ENCODE measurements at places on chromosomes 11 and 22. TPM values are rescaled to one million over a fixed set of nuclear protein-coding genes. Genes with fewer than 3 reads are reported as not detected.

DNA sequence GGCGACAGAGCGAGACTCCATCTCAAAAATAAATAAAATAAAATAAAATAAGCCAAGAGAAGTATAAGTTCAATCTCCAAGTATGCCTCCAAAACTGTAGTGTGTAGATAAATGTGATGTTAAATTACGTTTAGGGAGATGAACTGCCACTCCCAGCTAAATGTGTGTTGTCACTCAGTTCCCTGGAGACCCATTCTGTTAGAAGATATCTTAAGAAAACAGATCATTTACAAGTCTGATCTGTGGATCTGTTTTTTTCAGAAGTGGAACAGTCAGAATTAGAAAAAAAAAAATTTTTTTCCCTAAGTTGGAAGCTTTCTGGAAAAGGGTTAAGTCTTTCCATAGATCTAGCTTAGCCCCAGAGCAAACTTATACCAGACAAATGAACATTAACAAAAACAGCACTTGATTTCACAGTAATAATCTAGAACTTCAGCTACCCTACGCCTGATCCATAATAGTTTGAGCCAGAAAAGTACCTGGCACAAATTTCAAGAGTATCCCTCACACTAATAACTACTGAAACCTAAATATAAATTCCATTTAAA lies 18.2 kb downstream of the CELF1 start:
- peak; percentile 68 for DNase-seq

DNA sequence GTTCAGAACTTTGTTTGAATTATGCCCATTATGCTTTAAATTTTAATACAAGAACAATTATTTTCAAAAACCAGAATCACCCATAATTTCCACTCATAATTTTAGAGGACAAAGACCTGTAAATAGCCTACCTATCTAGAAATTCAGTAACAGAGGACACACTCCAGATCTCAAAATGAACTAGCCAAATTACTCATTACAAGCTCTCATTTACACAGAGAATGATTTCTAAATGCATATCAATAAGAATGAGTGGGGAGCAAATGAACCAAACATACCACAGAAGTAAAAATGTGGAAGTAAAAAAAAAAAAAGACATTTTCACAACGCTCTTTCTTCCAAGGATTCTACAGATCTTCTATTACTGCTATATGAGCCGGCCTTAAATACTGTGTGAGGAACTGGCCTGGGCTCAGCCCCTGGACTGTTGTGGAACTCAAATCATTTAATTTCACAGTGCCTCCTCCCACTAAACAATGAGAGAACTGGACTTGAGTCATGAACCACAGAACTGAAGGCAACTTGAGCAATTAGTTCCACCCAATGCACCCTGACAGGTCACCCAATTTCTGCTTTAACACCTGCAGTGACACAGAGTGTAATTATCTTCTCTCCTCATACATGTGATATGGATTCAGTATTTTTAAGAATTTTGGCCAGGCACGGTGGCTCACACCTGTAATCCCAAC lies 8.0 kb downstream of the MRTFA start:
- DNase-seq: no peak

DNA sequence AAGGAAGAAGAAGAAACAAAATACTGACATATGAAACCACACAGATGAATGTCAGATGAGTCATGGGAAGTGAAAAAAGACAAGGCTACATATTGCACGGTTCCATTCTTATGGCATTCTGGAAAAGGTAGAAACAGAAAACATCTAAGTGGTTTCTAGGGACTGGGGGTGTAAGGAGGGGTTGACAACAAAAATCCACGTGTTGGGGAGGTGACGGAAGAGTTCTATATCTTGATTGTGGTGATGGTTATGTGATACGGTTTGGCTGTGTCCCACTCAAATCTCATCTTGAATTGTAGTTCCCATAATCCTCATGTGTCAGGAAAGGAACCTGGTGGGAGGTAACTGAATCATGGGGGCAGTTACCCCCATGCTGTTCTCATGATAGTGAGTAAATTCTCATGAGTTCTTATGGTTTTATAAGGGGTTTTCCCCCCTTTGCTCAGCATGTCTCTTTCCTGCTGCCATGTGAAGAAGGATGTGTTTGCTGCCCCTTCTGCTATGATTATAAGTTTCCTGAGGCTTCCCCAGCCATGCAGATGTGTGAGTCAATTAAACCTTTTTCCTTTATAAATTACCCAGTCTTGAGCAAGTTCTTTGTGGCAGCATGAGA lies 6.4 kb upstream of the ARFGAP3 start:
- peak; percentile 87 for DNase-seq

DNA sequence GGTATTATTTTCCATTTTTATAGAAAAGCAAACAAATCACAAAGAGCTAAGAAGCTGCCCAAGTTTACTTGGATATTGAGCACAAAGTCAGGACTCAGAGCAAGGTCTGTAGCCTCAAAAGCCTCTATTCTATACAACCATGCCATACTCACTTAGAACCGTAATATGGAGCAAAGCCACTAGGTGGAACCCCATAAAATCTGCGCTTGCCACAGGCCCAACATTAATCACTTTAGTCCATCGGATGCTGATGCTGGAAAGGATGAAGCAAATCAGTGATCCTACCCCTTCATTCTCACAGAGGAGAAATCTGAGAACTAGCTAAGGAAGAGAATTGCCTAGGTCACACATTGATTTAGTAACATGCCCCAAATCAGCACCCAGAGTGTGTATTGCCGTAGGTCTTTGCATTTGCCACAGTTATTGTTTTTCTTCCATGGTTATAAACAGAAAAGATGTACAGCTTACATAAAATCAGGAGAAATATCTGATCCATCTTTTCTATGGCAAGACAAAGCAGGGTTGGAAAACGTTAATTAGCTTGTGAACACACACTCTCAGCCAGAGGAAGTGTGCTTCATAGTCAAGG lies 56.7 kb upstream of the RAB38 start:
- DNase-seq: peak; percentile 66

- no peak for DNase-seq
Observed at GRCh38 chr22:26302726-26303125, 126.3 kb upstream of the ASPHD2 start.

DNA sequence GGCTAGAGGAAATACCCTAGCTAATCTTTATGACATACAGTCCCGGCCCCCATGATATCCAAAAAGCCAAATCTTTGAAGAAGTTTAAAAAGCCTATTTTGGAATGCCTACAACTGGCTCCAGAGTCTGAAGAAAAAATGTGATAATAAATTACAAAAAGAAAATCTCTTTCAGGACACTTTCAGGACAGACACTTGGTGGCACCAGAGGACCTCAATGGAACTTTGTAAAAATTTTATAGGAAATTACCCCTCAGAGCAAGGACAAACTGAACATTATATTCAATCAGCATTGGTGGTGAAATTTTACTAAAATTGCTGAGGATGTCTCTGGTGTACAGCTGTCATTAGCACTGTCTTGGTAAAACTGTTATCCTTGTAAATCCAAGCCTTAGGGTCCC lies 81.0 kb downstream of the CCDC73 start:
- peak; percentile 52 for DNase-seq

DNA sequence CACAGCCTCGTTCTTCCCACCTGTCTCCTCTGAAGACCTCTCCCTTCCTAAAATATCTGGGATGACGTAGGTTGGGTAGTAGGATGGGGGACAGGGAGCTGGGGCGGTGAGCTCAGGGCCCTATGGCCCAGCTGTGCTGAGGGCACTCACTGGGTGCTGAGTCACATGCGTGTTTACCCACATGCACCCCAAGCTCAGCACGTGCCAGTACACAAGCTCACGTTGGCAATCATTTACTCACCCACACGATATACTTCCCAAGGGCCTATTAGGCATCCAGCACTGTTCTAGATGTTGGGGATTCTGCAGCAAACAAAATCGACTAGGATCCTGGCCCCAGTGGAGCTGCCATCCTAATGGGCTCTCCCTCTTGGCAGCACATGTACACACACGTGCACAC lies 28.7 kb downstream of the ARAP1 start:
- no peak for DNase-seq

DNA sequence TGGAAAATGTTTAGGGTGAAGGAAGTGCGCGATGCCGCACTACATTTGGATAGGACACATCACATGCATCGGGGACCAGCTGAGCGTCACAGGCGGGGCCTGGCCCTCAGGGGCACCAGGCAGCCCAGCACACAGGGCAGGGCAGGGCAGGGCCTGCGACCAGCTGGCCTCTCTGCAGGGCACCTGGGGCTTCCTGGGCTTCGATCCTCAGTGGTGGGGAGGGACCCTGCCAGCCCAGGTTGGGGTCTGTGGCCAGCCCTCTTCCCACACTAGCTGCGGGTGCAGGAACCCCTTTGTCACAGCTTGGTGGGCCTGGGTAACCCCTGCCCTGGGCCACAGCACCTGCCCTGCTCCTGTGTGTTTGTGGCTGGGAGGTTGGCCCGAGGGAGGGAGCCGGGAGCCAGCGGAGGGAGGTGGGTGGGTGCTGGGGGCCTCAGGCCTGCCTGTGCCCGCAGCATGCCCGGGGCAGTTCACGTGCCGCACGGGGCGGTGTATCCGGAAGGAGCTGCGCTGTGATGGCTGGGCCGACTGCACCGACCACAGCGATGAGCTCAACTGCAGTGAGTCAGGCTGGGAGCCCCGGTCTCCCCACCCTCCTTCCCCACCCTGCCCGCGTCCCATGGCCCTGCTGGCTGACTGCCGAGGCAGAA lies 37.9 kb downstream of the ST14 start:
- no peak for DNase-seq

DNA sequence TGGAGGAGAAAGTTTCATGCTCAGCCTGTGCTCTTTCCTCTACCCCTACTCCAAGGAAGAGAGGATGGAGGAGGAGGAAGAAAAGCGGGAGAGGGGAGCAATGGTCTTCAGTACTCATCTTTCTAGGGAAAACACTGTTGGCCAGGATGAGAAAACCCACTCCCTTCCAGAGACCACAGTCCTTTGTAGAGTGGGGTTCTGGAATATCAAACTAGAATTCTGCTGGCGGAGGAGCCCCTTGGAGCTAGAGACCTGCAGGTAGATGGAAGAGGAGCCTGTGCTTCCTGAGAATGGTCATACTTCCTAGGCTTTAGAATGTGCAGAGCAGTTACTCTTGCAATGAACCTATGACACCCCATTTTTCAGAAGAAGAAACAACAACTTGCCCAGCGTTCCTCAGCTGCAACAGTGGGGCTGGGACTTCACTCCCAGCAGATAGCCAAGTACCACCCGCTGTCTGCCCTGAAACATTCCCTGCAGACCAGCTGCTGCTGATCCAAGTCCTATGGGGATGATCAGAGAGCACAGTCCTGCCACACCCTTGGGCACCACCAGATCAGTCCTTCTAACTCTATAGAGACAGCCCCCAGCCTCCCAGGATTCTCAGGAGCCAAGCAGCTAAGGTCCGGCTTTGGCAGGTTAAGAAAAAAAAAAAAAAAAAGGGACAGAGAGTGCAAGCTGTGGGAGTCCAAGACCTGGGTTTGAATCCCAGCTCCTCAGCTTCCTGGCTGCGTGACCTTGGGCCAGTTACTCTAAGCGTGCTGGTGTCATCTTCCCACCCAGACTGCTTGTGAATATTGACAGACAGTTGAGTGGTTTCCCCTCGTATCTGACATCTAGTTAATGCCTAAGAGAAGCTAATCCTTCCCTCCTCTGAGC lies 664 bp downstream of the PTGDR2 start:
- DNase-seq: no peak

DNA sequence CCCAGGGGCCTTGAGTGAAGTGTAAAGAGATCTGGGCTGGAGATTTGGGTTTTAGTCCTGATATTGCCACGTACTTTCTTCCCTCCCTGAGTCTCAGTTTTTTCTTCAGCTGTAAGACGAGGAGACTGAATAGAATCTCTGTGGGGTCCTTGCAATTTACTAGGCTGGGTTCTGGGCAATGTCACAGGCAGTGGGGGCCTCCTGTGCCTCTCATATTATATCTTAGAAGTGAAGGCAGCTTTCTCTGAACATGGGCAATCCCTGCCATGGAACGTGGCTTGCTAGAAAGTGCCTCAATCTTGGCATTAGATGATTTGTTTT lies 62.0 kb upstream of the PTPRJ start:
- DNase-seq: no peak

DNA sequence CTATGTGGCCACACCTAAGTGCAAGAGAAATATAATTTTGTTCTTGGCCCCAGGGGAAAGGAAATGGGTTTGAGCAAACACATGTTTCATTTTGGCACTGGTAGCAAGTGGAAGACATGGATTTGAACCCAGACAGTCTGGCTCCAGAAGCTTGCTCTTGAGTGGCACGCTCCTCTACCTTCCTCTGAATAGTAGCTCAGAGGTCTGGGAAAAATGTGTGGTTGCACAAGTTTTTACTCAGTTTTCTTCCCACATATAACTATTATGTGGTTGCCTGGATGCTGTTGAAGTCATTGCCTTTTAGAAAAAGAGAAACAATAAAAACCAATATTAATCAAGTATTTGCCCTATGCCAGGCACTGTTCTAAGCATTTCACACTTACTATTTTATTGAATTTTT lies 16.3 kb downstream of the PARVA start:
- DNase-seq: no peak

GRCh38 chr11:134250675-134251074 lies 2.5 kb downstream of the THYN1 start:
- DNase-seq: no peak

DNA sequence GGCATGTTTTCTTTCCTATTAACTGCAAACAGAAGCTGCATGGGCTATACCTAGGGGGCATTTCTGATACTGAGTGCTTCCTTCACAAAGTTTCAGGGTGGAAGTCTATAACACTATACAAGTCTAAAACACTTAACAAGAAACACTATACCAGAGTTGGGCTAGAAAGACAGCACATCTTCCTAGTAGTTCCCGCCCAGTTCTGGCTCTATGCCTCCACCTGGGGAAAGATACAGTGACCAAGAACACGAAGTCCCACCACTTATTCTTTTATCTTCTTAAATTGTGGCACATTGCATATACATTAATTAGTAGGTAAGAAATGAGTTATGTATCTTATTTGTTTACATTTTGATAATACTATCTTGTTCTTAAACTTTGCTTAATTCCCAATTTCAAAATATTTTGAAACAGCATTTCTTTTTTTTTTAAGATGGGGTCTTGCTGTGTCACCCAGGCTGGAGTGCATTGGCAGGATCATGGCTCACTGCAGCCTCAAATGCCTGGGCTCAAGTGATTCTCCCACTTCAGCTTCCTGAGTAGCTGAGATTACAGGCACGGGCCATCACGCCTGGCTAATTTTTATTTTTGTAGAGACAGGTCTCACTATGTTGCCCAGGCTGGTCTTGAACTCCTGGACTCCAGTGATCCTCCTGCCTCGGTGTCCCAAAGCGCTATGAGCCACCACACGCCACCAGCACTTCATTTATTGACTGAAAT lies 18.2 kb upstream of the NDUFC2 start:
- DNase-seq: no peak

GRCh38 chr22:23218053-23218866 lies 38.0 kb downstream of the BCR start:
- no peak for DNase-seq

Gene OPCML
- total RNA-seq: 0.13 TPM

Gene CEP164
- 43.3 TPM for total RNA-seq

Gene PARVG
- 14.7 TPM for total RNA-seq
